KBM-7 (cell line): ENCODE measurements at places on chromosomes 6 and 20.

- DNase-seq, result no peak
Measured at GRCh38 chr6:142167071-142167470, 20.0 kb downstream of the VTA1 start.

GRCh38 chr6:47195011-47195650 is 114.6 kb downstream of the TNFRSF21 start:
- no peak for DNase-seq

GRCh38 chr6:79610306-79611009 is 20.7 kb upstream of the SH3BGRL2 start:
- DNase-seq, result no peak

GRCh38 chr6:169971081-169971861 is 219.8 kb downstream of the ERMARD start:
- no peak for DNase-seq

- DNase-seq, result no peak
Measured at GRCh38 chr6:1942834-1943233, 302.6 kb downstream of the GMDS start.

GRCh38 chr20:58910473-58910872 is 58.0 kb downstream of the GNAS start:
- DNase-seq, result no peak

GRCh38 chr6:28240471-28240870 is 11.6 kb downstream of the ZKSCAN4 start:
- no peak for DNase-seq

- DNase-seq, result no peak
Measured at GRCh38 chr6:26306232-26306631, 58.8 kb upstream of the BTN3A2 start.

DNA sequence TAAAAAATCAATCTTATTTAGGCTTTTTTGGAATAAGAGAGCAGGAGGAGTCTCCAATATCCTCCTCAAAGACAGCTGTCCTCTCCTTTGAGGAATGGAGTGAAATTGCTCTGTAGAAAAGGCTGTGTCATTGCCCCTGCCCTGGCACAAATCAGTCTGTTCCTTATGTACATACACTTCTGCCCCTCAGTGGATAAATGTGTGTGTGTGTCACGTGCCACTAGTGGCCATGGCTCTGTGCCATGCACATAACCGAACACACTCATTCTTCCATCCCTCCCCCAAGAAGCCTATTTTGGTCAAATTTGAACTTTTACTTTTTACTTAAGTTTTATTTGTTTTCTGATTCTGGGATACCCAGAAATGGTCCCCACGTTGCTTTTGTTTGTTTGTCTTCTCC is 49.2 kb downstream of the ANKS1A start:
- DNase-seq, result no peak

- DNase-seq, result no peak
Measured at GRCh38 chr6:141259807-141260206, 872.9 kb upstream of the GJE1 start.

DNA sequence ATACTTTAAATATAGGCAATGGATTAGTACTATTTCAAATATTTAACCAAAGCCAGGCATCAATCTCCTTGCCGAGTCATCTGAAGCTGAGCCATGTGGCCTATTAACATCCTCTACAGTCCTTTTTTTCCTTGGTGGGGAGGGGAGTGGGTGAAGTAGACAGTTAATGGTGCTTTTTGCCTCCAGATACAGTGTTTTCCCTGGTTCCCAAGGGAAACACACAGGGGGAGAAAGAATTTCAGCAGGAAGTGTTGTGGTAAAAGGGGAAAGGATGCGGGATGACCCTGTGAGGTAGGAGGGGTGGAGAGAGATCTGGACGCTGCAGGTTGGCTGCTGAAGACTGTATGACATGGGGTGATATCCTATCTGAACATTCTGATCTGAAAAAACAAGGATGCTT is 9.6 kb downstream of the CLDN20 start:
- DNase-seq, result no peak

DNA sequence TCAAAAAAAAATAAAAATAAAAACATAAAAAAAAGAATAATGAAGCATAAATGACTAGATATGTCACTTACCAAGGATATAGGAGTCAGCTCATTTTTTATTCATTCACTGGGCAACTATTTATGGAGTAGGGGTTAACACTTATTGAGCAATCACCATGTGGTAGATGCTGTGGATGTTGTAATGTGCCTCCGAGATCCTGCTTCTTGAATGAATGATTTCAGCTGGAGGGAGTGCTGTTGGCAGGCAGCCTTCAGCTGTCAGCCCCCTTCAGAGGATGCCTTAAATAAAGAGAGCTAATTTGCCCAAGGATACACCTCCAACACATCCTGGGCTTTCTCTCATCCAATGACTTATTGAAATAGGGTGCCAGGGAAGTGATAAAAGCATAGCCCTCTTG is 229.5 kb upstream of the DTNBP1 start:
- DNase-seq, result no peak

DNA sequence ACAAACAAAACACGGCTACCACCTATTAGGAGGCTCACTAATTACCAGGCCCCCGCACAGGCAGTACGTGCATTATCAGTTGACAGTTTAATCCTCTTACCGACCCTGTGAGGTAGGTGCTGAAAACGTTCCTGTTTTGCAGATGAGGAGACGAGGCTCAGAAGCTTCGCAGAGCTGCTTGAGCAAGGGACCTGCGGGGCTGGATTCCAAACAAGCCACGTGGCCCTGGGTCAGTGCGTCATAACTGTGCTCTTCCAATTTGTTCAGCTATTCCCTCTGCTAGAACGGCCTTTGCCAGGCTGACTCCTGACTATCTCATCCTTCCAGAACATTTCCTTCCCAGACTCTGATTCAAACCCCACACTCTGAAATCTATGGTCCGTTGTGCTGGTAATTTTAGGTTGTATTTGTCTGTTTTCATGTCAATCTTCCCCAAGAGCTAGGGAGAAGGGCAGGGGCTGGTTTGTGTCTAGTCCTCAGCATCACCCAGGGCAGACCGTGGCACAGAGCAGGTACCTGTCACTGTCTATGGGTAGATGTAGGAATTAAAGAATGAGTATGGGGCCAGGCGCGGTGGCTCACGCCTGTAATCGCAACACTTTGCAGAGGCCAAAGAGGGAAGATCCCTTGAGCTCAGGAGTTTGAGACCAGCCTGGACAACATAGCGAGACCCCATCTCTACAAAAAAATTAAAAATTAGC is 28.8 kb upstream of the TLDC2 start:
- no peak for DNase-seq

DNA sequence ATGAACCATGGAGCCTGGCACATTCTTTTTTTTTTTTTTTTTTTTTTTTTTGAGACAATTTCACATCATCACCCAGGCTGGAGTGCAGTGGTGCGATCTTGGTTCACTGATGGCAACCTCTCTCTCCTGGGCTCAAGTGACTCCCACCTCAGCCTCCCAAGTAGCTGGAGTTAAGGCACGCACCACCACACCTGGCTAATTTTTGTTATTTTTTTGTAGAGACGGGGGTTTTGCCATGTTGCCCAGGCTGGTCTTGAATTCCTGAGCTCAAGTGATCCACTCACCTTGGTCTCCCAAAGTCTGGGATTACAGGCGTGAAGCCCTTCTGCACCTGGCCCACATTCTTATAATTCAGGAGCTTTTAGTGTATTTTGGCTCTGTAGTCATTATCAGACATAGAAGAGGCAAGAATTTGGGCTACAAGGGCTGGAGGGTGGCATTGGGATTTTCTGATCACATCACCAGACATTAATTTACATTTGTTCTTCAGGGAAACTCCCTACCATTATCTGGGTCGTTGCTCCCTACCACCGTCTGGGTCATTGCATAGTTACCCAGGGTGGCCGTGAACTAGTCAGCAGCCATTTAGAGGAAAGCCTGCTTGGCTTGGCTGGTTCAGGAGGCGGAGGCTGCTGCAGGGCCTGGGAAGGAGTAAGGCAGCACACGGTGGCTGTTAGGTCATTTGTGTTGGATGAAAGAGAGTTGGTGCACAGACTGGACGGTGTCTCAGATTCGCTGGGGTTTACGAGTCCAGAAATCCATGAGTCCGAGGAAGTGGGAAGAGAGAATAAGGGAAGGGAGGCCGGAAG is 17.6 kb downstream of the ARID1B start:
- no peak for DNase-seq

GRCh38 chr20:3749689-3750531 is 17.4 kb downstream of the HSPA12B start:
- DNase-seq, result no peak

GRCh38 chr6:134674562-134674961 is 275.3 kb downstream of the ALDH8A1 start:
- no peak for DNase-seq

- peak; percentile 37 for DNase-seq
Measured at GRCh38 chr20:64111841-64112641, 4.7 kb upstream of the NPBWR2 start.

- DNase-seq, result no peak
Measured at GRCh38 chr6:108839083-108839642, 9.1 kb upstream of the ARMC2 start.

DNA sequence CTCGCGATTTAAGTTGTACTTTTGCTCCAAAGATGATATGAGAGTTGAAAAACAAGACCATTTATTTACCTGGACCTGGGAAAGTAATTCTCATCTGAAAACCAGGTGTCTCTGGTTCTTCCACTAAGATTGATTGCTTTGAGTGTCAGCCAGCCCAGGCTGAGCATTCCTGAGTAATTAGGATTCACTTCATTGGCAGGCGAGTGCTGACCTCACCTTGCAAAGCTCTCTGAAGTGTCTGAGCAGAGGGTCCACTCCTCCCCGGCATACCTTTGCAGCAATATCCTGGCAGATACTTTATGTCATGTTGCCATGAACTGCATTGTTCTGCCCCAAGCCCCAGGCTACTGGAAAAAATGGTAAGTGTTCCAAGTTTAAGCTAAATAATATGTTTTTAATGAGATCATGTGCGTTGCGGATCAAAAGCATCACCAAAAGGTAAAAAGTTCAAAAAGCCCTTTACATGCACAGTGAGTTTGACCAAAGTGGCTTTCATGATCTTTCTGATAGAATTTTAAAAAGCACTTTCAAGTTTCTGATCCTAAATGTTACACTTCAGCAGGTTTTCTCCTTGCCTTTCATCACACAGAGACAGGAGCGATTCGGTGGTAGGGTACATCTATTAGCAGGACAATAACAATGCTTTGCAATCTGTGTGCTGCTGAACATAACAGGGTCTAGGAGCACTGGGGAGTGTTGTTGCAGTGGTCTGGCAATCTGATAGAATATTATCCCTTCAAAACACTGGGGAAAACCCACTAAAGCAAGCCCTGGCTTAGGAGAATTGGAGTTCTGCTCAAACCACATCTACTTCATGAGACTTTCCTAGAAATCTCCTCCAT is 127.8 kb upstream of the EEF1E1 start:
- DNase-seq, result no peak

GRCh38 chr20:40687384-40688128 is 1.5 kb downstream of the MAFB start:
- no peak for DNase-seq

GRCh38 chr20:35883778-35884540 is 70.3 kb downstream of the SCAND1 start:
- DNase-seq, result peak; percentile 77

DNA sequence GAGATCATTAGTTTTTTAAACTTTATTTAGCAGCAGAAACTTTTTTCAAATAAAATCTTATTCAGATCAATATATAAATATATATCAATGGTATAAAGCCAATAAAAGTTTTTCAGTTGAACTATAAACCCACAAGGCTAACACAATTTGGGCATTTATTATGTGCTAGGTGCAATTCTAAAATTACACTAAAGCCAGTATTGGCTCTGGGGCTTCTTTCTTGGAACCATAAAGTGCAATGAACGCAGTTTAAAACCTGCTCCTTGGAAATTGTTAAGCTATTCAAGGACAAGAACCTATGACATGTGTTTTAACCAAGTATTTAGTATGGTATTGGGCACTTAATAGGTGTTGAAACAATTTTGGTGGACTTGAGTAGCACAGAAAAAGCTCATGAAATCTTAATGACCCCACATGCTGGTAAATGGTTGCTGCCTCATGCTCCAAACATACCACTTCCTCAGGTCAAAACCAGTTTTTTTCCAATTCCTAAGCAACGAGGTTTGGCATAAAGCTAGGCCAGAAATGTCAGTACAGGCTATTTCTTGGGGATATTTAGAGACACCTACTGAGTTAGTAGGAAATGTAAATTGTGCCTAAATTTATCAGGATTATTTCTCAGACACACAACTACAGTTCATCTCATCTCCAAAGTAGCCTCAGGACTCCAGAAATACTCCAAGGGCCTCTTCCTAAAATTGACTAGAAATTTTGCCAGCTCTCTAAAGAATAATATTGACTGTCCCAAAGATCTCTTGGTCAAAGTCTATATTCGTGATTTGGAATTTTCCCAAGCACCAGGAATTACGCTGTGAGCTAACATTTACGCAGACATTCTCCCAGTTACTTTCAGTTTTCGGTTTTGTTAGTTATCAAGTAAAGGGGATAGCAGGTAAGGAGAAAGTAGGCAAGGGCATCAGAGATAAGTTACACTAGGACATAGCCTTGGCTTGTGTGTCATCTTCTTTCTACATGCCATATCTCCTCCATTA is 90.9 kb upstream of the LGSN start:
- DNase-seq, result no peak

GRCh38 chr6:3147914-3148757 is 9.2 kb downstream of the TUBB2A start:
- DNase-seq, result no peak

DNA sequence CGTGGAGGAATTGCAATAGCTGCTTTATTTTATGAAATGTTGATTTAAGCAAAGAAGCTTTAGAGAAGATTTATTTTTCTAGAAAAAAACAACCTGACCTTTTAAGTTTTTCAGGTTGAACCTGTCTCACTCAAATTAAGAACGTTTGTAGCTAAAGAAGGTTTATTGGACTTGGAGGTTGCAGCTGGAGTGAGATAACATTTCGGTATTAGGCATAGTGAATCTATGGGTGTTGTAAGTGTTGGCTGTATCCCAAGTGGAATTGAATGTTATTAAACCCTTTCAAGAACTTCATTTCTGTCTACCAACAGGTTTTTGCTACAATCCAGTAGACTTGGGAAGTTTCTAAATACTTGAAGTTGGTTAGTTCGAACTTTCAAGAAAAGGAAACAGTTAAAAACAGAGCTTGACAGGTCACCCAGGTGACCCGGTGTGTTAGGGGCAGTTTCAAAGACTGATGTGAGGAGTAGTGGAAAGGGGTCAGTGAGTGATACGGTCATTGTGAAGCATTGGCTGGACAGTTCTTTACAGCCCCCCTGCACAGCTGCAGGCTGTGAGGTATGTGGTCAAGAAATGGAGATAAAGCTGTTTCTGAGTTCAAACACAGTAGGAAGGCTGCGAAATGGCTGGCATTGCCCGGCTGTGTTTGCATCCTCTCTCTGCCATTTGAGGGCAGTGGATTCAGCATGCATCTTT is 2.4 kb upstream of the TBCC start:
- no peak for DNase-seq

DNA sequence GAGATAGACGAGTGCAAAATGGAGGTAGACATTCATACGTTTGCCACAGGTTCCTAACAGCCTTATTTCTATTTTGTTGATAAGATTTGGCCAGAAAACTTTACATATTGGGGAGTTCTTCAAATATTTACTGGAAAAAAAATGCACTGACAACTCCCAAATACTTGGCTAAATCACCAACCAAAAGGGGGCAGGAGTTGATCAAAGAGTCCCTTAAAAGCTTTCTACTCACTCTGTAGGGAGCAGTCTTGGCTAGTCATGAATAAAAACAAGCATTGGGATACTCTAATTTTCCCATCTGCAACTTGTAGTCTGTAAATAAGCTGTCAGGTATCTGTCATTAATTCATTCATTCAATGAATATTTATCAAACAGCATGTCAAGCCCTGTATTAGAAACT is 18.4 kb downstream of the TENT5A start:
- no peak for DNase-seq

GRCh38 chr6:130027948-130028347 is 9.6 kb downstream of the L3MBTL3 start:
- no peak for DNase-seq
